ENCODE measurements at places on chromosomes 12 and 14.

GRCh38 chr14:36288496-36288895 lies 31.9 kb downstream of the MBIP start:
- DNase-seq = no peak

DNA sequence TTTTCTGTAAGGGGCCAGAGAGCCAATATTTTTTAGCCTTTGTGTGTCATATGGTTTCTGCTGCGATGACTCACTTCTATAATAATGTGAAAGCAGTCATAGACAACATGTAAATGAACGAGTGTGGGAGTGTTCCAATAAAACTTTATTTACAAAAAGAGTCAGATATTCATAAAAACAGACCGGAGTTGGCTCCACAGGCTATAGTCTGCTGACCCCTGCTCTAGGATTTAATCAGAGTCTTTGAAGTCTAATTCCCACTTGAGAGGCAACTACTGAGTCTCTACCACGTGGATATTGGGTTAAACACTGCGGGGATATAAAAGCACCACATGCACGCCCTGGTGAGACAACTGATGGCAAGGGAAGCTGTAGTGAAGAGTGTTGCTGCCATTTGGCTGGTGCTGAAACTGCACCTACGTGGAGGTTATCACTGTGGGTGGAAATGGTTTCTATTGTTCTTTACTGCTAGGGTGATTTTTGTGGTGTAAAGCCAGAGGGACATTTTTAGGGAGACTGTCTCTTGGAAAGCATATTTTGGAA lies 3.6 kb upstream of the NINJ2 start:
- no peak for DNase-seq

- no peak for DNase-seq
These were observed 25.6 kb downstream of the FAM161B start for GRCh38 chr14:73924337-73924736.

DNA sequence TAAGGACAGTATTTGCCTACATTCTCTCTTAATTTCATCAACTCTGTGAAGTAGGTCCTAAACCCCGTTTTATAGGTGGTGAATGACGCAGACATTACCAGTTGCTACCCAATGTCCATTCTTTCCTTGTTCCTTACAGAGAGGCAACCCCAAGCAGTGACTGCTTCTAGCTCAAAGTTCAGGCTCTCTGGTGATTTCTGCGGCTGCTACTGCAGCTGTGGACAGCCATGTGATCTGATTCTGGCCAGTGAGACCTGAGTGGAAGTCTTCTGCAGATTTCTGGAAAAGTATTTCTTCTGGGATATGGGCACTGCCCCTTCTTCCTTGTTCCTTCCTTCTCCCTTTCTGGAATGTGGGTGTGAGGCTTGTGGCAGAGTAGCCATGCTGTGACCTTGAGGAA lies 82.9 kb downstream of the ARF6 start:
- DNase-seq = no peak

DNA sequence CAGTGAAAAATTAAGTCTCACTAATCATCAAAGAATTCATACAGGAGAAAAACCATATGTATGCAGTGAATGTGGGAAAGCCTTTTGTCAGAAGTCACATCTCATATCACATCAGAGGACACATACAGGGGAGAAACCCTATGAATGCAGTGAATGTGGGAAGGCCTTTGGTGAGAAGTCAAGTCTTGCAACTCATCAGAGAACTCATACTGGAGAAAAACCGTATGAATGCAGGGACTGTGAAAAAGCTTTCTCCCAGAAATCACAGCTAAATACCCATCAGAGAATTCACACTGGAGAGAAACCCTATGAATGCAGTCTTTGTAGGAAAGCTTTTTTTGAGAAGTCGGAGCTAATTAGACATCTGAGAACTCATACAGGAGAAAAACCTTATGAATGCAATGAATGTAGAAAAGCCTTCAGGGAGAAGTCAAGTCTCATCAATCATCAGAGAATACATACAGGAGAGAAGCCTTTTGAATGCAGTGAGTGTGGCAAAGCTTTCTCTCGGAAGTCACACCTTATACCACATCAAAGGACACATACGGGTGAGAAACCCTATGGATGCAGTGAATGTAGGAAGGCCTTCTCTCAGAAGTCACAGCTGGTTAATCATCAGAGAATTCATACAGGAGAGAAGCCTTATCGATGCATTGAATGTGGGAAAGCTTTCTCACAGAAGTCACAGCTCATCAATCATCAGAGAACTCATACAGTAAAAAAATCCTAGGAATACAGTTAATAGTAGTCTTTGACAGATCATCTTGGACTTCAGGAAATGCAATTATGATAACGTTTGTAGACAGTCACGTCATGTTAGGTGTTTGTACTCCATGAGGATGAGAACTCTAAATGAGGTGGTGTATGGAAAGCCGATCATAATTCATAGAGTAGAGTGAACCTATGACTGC lies 21.1 kb downstream of the ZNF84 start:
- DNase-seq = peak; percentile 29

DNA sequence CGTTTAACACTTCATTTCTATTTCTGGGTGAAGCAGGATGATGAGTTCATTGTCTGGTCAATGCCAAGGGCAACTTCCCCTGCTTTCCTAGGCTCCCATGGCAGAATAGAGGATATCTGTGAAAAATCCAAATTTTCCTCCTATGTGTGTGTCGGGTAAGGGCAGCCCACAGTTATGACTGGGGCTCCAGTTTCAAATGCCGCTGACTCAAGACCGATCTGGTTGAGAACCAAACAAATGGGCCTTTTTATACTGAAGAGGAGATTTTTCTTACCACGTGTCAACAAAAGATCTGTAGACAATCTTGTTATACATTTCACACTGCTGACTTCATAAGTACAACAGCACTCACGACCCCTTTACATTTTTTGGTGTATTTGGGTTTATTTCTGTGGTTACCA lies 120.8 kb downstream of the CHST11 start:
- DNase-seq = no peak

GRCh38 chr12:44380861-44381260 lies 495.3 kb downstream of the NELL2 start:
- no peak for DNase-seq

DNA sequence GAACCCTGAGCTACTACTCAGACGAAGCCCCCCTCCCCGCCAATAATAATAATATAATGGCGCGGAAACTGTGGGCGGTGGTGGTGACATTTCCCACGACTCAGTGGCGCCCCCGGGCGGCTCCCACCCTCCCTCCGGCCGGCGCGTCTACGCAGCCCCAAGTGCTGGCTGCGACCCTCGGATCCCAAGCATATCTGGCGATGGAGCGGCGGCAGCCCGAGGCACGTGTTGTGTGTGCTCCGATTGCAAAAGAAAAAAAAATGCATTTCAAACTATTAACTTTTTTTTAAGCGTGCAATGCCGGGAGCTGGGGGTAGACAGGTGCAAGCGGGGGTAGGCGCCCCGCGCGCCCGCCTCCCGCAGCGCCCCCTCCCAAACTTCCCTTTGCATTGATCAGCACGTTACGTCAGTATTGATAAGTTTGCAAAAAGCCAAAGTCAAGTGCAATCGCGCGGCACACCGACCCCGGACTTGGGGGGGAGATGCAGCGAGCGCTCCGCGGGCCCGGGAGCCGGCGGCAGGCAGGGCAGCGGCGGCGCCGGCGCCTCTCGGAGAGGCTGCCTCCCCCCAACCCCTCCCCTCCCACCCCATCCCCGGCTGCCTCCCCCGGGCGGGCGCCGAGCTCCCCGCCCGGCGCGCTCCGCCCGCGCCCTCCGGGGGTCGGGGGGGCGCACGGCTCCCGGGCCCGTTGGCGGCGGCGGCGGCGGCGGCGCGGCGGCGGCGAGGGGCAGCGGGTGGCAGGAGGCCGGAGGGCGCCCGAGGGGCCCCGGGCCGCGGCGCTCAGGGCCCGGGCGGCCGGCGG lies 113.1 kb upstream of the MYL2 start:
- no peak for DNase-seq

DNA sequence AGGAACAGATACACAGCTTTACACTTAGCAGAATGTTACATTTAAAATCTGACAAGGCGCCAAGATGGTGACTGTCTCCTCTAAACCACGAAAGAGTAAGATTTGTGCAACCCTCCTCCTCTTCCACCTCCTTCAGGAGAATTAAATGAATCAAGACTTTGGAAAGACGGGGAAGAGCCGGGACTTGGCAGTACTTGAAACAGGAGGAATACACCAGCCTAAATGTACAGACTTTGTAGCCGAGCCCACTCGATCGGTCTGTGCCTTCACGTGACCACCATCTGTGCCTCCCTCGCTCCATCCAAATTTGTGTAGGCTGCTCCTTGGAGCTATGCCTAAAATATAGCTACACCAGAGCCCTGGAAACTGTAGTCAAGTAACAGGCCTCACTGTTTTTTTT lies 38.3 kb downstream of the SSPN start:
- no peak for DNase-seq

DNA sequence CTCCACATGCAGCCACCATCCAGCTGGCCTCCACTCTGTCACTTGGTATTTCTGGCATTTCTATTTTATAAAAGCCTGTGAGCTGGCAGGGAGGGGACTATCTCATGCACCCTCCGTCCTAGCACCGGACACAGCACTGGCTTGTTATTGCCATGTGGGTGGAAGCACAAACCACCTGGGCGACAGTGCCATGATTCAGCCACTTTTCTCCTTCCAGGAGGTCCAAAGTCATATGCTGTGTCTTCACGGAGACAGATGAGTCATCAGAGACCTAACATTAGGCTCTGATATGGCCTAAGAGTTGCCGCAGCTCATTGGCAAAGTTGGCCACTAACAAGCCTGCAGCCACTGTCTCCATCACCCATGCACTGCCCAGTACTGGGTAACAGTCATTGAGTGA lies 1123.0 kb downstream of the VRK1 start:
- DNase-seq = no peak
